AG08396 (cell line): ENCODE measurements at places on chromosomes 1 and 21.
A peak's percentile ranks its signal among the peaks of the same experiment; 100 is the strongest.

GRCh38 chr21:22363504-22363903, 1365.3 kb downstream of the NCAM2 start:
- no peak for DNase-seq

GRCh38 chr1:231499148-231499763, 29.2 kb upstream of the TSNAX start:
- DNase-seq, result no peak

GRCh38 chr1:172492421-172492820, 40.5 kb upstream of the SUCO start:
- no peak for DNase-seq

DNA sequence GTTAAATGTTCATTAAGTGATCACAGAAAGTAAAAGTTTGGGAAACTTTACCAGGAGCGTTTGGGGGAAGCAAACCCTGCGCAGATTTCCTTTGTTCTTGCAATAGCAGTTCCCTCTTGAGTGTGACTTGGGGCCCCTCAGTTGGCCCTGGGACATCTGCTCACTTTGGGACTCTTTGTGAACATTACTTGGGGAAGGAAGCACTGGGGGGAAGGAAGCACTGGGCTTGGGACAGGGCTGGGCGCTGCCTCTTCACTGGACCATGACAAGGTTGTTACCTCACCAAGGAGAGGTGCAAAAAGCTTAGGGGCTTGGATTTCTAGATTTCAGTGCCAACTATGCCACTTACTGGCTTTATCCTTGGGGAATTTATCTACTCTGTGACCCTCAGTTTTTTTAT, 63.5 kb downstream of the ETS2 start:
- no peak for DNase-seq

- no peak for DNase-seq
Observed at GRCh38 chr1:31936981-31937299, 1.2 kb downstream of the PTP4A2 start.

- no peak for DNase-seq
Observed at GRCh38 chr1:180948641-180949615, 36.2 kb downstream of the KIAA1614 start.

GRCh38 chr1:53811414-53811851, 26.7 kb downstream of the NDC1 start:
- no peak for DNase-seq

GRCh38 chr1:217188280-217189237, 442.3 kb downstream of the GPATCH2 start:
- no peak for DNase-seq

DNA sequence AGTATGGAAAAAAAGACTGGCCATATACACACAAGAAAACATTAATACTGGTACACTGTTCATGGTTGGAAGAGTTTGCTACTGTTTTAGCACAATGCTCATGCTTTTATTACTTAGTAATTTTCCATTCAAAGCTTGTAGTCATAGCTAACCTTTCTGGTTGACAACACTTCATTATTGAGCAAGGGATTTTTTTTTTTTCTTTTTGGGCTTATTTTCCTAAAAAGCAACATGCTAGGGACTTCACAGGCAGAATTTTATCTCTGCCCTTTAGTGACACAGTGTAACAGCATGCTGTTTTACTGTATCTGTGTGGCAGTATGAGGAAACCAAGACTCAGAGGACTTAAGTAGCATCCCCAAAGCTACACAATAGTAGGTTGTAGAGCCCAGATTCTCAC, 58.5 kb downstream of the FGGY start:
- no peak for DNase-seq

GRCh38 chr1:236009857-236010256, 55.0 kb downstream of the NID1 start:
- DNase-seq, result peak; percentile 35

DNA sequence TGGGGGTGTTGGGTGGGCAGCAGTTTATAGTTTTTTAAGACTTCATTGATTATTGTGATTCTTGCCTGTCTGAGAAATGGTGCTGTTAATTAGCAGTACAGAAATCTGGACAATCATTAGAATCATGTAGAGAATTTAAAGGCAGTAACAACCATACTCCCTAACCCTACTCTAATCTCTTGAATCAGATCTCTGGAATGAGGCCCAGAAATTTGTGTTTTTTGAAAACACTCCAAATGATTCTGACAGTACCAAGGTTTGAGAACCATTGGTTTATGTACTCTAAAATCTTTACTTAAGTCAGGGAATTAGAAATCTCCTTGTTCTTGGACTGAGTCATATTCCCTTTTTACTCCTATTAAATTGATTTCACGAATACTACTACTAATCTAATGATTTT, 24.0 kb downstream of the FNBP1L start:
- DNase-seq, result no peak

- no peak for DNase-seq
Observed at GRCh38 chr1:105386489-105386888, 1636.8 kb downstream of the AMY1C start.

DNA sequence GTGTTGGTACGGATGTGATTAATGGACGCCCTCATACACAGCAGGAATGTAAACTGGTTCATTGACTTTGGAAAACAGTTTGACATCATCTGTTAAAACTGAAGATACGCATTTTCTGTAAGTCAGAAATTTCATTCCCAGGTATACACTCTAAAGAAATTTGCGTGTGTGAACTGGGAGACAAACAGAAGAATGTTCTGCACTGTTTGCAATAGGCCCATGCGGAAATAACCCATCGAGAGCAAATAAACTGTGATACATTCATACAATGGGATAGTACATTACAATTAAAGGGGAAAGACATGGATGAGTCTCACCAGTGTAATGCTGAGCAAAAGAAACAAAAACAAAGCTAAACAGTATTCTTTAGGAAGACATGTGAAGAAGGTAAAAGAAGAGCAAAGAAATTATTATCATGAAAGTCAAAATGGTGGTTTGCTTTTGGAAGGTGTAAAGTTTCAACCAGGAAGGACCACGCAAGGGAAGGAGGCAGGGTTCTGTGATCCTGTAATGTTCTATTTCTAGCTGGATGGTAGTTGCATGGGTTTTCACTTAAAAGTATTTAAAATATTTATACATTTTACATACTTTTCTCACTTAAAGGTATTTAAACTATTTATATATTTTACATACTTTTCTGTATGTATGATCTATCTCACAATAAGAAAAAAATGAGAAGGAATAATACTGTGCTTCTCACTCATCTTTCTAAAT, 30.3 kb downstream of the INTS7 start:
- no peak for DNase-seq

DNA sequence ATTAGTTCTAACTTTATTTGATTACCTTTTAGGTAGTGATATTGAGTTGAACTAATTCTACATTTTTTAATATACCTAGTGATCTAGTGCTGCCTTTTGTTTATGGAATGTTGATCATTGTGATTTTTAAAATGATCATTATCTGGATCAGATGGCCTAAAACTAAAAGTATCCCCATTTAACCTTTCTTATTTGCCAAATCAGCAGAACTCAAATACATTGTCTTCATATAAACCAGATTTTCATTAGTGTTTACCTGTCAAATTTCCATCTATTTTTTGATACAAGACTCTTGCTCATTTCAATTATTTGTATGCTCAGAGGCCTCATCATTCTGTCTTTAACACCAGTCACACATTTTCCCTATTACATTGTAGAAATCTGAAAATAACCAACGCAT, 441.2 kb downstream of the PTPRC start:
- no peak for DNase-seq

- DNase-seq, result no peak
Observed at GRCh38 chr21:14306126-14306907, 76.6 kb downstream of the HSPA13 start.

DNA sequence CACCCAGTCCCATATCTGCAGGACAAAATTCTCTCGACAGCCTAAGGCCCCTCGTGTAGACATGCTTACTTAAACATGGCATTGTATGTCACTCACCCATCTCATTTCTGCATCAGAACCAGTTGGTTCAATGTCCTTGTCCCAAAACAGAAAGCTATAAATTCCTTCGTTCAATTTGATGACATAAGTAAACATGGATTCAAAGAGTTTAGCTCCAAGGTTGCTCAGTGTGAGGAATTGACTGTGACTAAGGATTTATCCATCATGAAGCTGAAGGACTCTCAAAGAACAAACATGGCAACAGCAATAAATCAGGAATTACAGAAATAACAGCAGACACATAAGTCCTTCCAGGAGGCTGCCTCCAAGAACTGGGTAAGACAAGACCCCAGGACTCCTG, 237.2 kb downstream of the TOMM20 start:
- no peak for DNase-seq

GRCh38 chr1:7785108-7785507, 1.0 kb downstream of the PER3 start:
- no peak for DNase-seq

GRCh38 chr1:175094626-175095025, 27.0 kb downstream of the TNN start:
- no peak for DNase-seq

DNA sequence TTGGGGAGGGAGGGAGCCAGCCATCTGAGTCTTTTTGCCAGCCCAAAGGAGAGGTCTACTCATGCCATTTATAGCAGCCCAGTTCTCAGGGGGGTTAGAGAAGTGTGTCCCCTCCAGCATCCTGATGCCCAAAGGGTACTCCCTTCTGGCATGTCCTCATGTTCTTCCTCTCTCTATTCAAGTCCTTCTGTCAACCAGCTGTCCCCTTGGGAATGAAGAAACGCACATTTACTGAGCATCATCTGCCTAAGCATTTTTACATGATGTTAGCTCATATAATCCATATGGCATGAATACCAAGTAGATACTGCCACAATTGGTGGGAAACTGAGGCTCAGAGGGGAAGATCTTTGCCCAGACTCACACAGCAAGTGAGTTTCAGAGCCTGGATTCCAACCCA, 14.8 kb upstream of the TACSTD2 start:
- no peak for DNase-seq

DNA sequence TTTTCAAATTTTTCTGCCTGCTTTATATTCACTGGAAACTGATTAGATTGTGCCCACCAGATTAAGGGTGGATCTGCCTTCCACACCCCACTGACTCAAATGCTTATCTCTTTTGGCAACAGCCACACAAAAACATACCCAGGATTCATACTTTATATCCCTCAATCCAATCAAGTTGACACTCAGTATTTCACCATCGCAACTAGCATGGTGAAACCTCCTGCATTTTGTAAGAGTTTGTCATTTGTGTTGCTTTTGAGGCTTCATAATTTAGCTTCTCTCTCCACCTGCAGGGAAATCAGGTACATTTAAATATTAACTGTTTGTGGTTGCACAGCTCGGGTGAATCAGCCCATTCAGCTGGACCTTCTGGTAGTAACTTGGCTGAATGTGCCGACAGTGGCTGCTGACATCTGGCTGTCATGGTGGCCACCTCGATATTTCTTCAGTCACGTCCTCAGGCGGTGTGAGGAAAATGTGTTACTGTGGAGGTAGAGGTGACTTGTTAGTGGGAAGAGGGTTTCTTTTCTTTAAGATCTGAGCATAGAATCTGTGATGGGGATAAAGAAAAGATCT, 224.0 kb downstream of the PTBP2 start:
- DNase-seq, result no peak

DNA sequence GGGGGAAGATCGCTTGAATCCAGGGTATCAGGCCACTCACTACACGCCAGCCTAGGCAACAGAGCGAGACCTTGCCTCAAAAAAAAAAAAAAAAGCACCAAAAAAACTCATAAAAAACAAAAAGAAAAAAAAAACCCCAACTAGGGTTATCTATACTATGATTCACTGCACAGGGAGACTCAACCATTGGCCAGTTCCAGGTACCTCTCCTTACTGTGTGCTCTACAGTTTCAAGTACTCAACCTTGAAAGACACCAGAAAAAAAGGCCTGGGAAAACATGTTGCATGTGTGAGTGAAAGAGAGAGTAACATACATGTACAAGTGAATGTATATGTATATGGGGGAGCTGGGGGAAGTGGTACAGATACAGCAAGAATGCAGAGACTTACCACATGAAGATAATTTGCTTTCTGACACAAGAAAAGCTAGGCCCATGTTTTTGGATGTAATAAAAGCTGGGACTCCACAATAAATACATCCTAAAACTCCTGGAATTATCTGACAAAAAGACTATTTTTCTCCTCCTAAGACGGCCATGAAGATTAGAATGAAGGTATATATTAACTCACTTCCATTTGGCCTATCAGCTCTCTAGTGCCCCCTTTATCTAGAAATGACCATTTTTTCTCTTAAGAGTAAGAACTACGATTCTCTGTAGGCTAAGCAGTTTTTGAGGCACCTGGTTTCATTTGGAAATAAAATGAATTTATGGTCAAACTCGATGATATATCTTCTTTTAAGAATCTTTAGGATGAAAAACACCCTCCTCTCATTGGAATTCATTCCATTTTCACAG, 52.2 kb downstream of the SLC27A3 start:
- DNase-seq, result no peak

DNA sequence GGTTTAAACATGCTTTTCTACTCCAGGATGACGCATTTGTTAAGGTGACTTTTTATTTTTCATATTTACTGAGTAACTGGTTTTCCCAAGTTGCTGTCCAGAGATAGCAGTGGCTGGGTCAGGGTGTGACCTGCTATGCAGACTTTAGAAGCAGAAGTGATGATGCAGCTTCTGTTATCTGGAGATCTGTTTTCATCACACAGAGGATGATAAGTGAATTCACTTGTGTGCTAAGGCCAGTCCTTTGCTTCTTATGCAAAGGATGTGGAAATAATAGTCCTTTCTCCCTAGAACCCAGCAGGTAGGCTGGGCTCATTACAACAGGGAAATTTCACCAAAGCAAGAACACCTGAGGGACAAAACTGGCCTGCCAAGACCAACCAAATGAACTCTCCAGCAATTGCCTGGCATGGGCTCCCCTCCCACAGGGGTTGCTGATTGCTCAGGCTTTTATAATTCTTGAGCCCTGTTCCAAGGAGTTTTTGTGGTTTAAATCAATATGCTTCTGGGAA, 97.8 kb upstream of the LPGAT1 start:
- DNase-seq, result no peak

DNA sequence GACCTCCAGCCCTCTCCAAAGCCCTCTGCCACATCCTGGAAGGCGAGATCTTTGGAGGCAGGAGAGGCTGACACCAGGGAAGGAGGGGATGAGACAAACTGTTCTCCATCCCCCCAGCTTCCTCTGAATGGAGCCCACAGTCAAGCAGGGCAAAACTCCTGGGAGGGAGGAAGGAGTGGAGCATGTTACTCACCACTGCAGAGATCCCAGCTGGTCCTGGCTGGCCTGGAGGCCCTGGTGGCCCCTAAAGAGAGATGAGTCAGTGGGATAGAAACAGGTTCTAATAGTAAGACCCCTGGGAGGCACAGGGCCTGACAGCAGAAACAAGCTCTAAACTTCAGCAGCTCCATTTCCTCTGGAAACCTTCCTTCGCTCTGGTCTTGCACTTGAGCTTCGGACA, 14.0 kb upstream of the PEF1 start:
- DNase-seq, result no peak
